Hindlimb muscle (tissue), 1 donor: ENCODE measurements at places on chromosomes 5 and 9.

GRCh38 chr5:57190593-57190992, 16.7 kb downstream of the GPBP1 start:
- no peak for DNase-seq

DNA sequence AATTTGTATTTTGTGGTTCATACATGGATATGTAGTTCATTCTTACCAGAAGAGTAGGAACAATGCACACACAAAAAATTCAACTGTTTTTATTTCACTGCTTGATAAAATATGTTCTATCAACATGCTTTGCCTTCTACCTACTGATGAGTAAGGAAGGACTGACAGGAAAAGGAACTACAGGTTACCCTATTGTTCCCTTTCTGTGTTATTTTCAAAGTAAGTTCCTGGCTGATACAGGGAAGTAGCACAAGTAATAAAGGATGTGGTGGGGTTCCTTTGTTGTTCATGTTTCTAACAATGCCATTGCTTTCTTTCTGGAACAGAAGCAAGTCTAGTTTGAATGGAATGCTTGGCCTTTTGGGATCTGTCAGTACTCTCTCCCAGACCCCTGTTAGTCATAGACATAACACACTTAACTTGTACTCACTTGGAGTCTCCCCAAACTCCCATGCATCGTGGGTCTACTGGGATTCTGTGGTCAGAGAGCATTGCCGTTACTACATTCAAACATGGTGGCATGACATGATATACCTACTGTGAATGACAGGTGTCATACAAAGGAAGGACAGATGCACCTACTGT, 20.2 kb upstream of the ALDOB start:
- no peak for DNase-seq

- no peak for DNase-seq
Measured at GRCh38 chr5:61783481-61783880, 451.4 kb downstream of the ZSWIM6 start.

DNA sequence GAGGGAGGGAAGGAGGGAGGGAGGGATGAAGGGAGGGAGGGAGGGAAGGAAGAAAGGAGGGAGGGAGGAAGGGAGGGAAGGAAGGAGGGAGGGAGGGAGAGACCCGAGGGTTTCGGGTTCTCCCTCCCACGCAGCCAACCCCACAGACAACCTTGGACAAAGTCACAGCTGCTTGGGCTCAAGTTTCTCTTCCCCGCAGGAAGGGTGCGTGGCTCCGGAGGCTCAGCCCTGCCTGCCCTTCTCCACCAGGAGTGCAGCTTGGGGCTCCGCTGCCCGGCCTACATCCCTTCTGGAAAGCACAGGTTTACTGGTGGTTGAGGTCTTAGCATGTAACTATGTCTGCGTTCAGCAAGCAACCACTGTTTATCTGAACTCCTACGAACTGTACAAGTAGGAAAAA, 15.0 kb downstream of the SLC12A7 start:
- DNase-seq = no peak

DNA sequence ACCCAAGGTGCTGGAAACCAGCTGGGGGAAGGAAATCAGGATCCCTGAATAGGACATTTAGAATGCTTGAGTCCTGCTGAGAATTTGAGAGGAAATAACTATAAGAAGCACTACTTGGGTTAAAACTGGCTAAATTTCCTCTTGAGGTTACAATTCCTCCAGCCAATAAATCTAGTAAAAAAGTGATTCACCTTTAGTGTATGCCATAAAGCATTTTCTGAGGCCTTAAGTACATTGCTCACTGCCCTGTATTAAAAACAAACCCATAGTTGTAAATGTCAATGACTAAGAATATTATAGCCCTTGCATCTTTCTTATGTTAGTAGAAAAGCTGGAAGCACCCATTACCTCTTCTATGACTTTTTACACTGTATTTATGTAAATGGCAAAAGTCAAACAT, 634.7 kb upstream of the ARRDC3 start:
- DNase-seq = no peak

DNA sequence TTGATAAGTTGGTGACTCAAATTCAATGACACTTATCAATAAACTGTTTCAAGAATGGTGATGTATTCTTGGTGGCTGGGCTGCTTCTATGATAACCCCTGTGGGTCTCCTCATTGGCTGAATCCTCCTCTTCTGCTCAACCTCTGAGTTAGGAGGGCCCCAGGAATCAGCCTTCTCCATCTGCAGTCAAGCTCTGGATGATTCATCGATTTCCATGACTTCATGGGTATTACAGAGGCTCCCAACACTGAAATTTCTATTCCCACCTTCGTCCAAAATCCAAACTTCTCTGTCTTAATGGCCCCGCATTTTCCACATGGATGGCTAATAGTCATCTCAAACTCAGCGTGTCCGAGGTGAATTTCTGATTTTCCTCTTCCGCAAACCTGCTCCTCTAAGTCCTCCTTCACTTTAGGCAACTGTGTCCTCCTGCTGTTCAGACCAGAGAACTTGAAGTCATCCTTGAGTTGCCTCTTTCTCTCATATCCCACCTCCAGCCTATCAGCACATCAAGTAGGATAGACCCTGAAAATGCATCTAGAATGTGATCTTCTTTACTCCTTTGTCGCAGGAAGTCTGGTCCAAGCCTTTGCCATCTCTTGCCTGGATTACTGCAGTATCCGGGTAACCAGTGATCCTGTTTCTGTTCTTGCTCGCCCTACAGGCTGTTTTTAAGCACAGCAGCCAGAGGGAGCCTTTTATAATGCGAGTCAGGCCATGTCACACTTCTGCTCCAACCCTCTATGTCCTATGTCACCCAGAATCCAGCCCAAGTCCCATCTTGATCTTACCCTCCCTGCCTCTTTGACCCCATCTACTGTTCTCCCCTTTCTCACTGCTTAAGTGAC, 41.4 kb upstream of the IL7R start:
- no peak for DNase-seq

GRCh38 chr5:155193483-155194107, 180.0 kb downstream of the KIF4B start:
- no peak for DNase-seq

DNA sequence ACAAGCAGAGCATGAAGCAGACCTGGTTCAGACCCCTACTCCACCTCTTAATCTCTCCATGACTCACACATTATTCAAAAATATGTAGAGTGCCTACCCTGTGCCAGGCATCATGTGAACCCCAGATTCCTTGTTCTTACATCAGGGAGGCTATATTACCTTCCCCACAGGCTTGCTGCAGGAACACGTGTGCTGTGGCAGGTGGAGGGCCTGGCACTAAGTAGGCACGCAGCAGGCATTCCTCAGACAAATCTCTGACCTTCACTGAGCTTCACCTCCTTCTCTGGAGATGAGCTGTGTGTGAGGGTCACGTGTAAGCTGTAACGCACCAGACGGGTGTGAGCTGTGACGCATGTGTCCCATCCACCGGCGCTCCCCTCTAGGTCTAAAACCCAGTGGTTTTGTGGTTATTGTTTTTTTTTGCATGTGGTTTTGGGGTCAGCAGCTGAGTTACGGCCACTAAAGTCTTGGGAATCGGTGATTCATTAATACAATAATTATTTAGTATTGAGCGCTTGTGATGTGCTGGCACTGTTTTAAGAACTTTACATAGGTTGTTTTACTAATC, 30.3 kb downstream of the ANGPTL2 start:
- DNase-seq = no peak

DNA sequence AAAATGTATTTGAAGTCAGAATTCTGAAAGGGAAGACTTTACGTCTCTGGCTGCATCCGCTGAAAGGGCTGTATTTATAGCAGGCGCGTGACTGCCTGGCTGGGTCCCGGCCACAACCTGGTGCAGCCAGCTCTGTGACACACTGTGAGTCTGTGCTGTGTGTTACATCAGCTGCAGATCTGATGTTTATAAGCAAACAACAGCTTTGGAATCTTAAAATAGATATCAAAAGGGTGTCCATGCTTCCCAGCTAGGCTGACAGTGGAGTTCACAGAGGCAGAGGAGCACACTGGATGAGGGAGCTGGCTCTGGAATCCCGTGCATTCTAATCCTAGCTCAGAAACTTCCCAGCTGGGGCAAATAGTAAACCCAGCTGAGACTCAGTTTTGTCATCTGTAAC, 433.4 kb upstream of the BRINP1 start:
- DNase-seq = no peak

GRCh38 chr5:120803282-120803681, 339.2 kb downstream of the PRR16 start:
- no peak for DNase-seq

DNA sequence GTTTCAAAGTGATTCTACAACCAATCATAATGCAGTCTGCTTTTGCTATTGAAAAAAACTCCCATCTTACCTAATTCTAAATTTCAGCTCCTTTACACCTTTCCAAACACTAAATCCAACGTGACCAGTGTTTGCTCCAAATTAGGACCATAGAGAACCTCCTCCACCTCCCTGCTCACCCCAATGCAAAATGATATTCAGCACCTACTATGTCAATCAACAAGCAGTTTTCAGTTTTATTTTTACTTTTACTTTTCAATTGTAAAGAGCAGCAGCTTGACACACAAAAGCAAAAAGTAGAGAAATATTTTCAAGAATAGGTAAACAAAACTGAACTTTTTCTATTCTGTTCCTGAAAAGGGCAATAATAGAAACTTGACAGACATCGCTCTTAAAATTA, 3.4 kb downstream of the FAM13B start:
- DNase-seq = no peak

- DNase-seq = no peak
Measured at GRCh38 chr9:108417726-108418125, 438.1 kb downstream of the ACTL7B start.

- peak; percentile 82 for DNase-seq
Measured at GRCh38 chr9:129752900-129753729, at the start of gene PTGES. Gene PTGES (minus strand): TSS chr9:129753042. CDS start chr9:129753012, 30 bp downstream.
